ENCODE measurements at places on chromosomes 16 and 17.
A peak's percentile ranks its signal among the peaks of the same experiment; 100 is the strongest.

- DNase-seq, result no peak
Observed at GRCh38 chr17:9971991-9972390, 66.9 kb upstream of the RCVRN start.

GRCh38 chr16:68236137-68236825 is 354 bp upstream of the ESRP2 start:
- DNase-seq, result peak; percentile 62

DNA sequence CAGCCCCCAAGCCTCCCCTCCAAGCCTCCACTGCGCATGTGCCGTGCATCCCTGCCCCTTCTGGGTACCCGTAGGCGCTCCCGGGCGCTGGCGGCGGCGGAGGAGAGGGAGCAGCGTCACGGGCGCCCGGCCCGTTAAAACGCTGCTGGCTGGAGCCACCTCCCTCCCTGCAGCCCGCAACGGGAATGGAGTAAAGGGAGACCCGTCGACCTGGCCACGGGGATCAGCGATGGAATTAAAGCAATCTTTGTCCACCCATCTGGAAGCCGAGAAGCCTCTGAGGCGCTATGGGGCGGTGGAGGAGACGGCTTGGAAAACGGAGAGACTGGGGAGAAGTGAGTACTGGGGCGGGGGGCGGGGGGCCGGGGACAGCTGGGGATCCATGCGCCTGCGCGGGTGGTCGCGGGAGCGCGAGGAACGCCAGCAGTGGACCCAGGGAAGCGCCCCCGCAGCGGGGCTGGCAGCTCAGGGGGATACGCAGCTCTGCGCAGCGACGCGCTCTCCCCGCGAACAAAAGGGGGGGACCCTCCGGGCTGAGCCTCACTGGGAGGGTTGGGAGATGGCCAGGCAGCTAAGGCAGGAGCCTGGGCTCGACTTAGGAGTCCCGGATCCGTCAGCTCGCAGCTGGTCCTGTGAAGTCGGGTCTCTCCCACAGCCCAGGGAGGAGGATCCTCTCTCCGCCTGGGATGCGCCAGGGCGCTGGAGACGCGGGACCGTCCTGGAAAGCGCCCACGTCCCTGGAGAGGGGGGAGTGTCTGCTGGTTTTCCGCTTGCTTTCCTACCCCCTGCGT is at the start of gene BMERB1:
TSS of gene BMERB1 (plus strand) at position 164 of the 791 bp plus-strand sequence. CDS start at position 230, 66 bp downstream.
- DNase-seq, result peak; percentile 48

DNA sequence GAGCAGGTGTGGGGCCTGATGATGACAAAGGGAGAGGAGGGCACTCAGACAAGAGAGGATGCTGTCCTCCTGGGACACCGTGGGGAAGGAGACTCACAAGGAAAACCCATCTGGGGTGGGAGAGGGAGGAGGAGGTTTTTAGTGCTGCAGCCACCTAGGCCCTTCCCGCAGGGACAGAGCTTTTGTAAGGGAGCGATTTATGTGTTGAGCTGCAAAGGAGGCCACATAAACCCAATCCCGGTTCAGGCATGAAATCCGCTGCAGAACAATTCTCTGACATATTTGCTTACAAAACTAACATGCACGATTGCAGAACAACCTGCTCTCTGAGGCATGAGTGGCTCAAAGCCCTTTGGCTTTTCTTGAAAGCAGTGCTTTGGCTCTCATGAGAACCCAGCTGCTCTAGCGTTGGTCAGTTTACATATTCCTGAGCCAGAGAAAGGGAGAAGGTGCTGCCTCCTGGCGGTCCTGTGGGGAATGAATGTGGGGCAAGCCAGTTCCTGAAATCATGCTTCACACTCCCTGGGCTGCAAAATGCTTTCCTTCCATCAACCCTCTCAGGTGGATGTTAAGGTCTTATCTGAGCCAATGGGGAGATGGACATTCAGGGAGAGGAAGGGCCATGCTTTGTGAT is 122.4 kb upstream of the NLRP1 start:
- DNase-seq, result peak; percentile 59

- no peak for DNase-seq
Observed at GRCh38 chr17:76394166-76394565, 9.8 kb downstream of the SPHK1 start.

- no peak for DNase-seq
Observed at GRCh38 chr17:55664287-55664686, 58.4 kb downstream of the TMEM100 start.

DNA sequence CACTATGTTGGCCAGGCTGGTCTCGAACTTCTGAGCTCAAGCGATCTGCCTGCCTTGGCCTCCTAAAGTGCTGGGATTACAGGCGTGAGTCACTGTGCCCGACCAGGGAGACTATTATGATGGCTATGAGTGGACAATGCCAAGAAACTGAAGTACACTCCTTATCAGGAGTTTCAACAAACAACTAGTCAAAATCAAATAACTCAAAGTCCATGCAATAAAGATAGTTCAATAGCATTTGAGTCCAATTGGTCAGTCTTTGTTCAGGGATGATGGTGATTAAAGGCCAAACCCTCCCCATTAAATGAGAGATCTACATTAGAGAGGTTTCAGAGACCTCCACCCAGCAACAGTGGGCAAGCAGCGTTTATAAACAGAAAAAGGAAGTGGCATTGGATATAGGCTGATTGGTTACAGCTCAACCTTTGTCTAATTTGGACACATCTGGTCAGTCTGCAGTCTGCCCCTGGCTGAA is 8.0 kb downstream of the CHST5 start:
- DNase-seq, result no peak

DNA sequence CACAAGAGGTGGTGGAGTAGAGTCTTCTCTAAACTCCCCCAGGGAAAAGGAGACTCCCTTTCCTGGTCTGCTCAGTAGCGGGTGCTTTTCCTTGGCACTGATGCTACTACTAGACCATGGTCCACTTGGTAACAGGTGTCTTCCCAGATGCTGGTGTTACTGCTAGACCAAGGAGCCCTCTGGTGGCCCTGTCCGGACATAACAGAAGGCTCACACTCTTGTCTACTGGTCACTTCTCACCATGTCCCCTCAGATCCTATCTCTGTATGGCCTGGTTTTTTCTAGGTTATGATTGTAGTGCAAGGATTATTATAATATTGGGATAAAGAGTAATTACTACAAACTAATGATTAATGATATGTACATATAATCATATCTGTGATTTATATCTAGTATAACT is 49.7 kb upstream of the ARL4D start:
- no peak for DNase-seq

- DNase-seq, result no peak
Observed at GRCh38 chr16:9840761-9841665, 341.2 kb downstream of the GRIN2A start.

GRCh38 chr17:50688245-50688644 is 19.5 kb downstream of the ANKRD40 start:
- no peak for DNase-seq

DNA sequence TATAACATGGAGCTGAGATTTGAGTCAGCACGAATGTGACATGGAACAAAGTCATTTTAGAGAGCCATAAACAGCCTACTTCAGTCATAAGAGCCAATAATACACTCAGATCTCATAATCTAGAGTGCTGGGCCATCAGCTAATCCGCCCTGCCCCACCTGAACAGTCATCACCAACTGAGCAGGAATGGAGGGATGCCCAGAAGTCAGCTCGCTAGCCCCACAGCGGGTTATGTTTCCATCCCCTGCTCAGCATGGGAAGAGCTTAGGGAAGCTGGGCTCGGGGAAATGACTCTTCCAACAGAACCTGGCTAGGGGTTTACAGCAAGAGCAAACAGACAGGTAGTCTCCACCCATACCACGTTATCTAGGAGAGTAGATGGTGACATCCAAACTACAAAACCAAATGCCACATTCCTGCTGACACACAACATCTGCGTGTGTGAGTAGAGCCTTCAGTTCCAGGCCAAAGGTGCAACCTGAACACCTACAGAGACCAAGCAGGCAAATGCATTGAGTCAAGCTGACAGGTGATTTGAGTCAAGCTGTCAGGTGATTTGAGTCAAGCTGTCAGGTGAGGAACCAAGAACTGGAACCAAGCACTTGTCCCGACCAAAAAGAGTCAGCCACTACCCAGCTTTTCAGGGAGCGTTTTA is 2.0 kb downstream of the TMEM11 start:
- no peak for DNase-seq

DNA sequence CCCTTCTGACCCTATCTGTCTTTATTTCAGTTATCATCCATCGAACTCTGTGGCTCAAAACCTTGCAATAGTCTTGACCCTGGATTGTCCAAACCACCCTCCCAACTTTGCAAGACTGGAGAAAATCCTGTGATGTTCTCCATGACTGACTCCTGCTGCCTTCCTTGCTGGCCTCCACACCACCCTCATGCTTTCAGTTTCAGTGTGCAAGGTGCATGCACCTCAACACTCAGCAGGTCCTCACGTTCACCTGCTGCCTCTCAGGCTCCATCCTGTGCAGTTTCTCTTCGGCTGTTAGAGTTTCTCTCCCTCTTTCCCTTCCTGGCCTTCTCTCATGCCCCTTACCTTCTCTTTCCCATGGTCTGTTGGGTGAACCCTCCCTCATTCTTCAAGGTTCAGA is 59.4 kb upstream of the ASIC2 start:
- DNase-seq, result no peak

DNA sequence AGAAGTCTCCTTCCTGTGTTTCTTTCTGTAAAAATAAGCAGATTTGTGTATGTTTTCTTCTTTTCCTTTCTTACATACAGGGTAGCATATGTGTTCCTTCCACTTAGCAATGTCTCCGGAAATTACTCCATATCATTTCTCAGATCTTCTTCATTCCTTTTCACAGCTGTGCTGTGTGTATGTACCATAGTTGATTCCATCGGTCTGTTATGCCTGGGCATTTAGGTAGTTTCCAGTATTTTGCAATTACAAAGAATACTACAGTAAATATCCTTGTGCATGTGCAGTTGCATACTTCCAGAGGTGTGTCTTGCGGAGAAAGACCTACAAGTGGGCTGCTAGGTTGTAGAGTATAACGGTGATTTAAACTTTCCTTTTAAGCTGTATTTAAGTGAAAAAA is 69.8 kb downstream of the CLEC16A start:
- no peak for DNase-seq

DNA sequence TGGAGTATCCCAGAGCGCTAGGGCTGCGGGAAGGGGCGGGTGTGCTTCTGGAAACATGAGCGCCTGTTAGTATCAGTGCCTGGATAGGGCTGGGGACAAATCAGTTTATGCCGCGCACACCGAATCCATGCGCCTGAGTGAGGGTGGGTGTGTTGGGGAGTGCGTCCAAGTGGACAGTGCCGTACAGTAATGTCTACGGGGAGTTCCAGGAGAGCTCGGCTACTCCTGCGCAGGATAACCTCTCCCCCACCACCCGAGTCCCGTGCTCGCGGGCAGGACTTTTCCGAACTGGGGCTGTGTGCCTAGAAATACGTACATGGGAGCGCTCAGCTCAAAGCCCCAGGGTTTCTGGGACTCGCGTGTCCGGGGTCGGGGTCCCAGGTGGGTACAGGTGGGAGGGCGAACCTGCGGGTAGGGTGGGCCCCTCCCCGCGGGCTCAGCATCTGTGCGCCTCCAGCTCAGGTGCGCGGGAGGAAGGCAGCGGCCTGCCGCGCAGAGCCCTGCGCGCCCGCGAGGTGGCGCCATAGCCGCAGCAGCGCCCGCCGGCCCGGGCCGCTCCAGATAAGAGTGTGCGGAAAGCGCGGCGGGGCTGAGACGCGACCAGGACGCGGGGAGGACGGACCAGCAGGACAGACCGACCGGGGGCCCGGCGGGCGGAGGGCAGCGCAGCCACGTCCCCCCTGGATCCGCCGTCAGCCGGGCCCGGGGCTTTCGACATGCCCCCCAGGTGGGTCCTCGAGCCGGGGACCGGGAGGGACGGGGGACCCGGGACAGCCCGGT is at the start of gene HIC1:
TSS of gene HIC1 (plus strand) at position 592 of the 780 bp plus-strand sequence. CDS start 1,588 bp downstream, outside the sequence.
- DNase-seq, result peak; percentile 84

DNA sequence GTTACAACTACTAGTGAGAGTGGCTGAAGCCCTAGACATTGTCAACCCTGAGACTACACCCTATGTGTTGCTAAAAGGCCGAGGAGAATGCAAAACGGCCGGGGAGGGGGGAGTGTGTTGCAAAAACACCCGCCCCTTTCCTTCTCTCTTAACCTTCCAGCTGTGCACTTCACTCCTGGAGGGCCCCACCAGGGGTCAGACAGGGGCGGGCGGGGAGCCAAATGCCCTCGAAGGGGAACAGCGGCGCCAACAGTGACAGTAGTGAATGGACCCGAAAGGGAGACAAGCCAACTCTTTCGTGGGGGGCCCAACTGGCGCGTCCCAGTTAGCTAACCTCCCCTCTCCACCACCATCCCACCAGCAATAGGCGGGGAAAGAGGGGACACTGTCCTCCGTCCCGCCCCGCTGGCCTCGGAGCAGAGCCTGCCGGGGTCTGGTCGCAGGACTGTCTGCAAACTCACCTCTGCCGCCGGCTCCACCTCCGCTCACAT is 352 bp downstream of the MARF1 start:
- DNase-seq, result peak; percentile 85

- no peak for DNase-seq
Observed at GRCh38 chr17:74449773-74450172, 16.7 kb upstream of the CD300A start.

DNA sequence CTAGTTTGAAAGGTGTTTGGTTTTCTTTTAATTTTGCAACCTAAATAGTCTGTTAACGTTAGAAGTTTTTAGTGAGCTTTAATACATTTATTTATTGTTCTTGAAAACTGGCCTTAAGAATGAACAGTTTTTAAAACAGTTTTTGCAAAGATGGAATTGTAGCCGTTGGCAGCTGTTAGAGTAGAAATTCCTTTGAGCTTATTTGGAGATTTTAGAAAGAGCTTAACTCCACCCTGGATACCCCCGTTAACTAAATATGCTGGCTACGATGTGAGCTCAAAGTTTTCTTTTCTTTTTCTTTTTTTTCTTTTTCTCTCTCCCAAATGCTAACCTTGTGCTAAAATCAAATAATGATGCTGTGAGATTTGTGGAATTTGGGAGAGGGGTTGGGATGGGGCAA is 75.2 kb downstream of the COX10 start:
- DNase-seq, result no peak

GRCh38 chr17:51653878-51654277 is 393.5 kb downstream of the UTP18 start:
- no peak for DNase-seq

GRCh38 chr16:67091906-67092566 is 17.7 kb upstream of the PHAF1 start:
- no peak for DNase-seq

DNA sequence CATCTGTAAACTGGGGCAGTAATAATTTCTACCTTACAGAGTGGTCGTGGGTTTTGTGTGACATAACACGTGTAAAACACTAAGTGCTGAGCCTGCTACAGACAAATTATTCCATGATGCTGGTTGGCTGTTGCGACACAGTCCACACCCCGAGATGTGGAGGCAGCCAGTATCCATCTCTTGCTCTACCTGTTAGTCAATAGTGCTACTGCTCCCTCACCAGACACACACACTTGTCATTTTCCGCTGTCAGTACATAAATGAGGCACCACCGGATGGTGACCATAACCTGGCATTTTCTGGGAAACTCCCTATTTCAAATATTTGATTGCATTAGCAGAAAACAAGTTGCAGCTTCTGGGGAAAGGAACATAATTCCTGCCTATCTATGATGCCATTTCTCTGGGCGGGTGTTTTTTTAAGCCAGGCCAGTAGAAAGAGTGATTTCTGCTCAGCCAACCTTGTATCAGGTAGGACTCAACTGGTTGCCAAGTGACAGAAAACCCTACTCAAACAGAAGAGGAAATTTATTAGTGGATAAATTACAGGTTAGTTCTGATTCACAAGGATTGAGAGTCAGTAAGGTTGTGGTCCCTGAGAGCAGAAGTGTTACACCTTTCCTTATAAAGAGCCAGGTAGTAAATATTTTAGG is 24.1 kb downstream of the DNAJA2 start:
- peak; percentile 34 for DNase-seq

GRCh38 chr16:67098599-67098998 is 11.1 kb upstream of the PHAF1 start:
- DNase-seq, result no peak

All from CD4-positive, alpha-beta T cell treated with Interleukin-10 for 1 hour (primary cell).